HCT116 (cell line): ENCODE measurements at places on chromosomes 12 and 14.

- no peak for DNase-seq
These were observed 47.6 kb downstream of the ANO4 start for GRCh38 chr12:100842156-100842555.

GRCh38 chr14:101078170-101078891 is 174.8 kb upstream of the RTL1 start:
- no peak for DNase-seq

DNA sequence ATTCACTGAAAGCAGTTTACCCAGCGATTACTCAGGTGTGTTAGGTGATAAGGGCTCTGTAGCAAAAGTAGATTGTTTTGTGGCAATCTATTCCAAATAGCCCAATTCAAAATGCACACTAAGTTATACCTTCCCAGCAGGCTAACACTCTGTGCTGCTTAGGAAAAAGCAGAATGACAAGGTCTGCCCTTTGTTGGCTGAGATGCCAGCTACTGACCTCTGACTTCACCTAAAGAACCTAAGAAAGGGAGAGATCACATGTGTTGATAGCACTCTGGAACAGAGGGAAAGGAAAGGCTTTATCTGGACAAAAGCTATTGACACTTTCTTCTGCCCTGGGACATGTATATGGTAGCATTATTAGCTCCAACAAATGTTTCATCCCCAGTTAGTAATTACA is 402.3 kb downstream of the EGLN3 start:
- DNase-seq, result no peak

- DNase-seq, result no peak
These were observed 797 bp downstream of the UNG start for GRCh38 chr12:109098183-109098604.

- no peak for DNase-seq
These were observed 22.0 kb downstream of the TSPAN8 start for GRCh38 chr12:71135812-71136176.

DNA sequence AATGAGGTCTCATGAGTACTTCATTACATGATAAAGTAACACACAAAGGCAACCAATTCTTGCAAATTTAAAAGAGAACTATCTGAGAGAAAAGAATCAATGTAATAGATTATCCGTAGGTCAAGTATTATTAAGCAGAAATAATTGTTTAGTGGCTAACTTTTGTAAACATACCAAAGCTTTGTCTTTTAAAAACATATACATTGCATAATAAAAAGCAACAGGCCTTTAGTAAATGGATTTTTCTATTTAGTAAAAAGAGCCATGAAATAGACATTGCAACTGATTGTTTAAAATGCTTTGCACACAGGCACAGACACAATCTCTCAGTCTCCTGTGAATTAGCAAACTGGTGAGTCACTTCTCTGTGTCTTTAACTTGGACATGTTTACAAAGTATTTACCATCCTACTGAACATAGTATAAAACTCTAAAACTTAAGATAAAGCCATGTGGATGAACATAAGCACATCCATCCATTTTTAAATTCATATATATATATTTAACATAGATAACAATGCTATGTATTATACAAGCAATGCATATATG is 518.7 kb upstream of the MGAT4C start:
- DNase-seq, result no peak

- DNase-seq, result peak; percentile 69
These were observed 379.8 kb downstream of the VRK1 start for GRCh38 chr14:97177016-97177415.

- DNase-seq, result no peak
These were observed 4.8 kb downstream of the TULP3 start for GRCh38 chr12:2895511-2895910.

DNA sequence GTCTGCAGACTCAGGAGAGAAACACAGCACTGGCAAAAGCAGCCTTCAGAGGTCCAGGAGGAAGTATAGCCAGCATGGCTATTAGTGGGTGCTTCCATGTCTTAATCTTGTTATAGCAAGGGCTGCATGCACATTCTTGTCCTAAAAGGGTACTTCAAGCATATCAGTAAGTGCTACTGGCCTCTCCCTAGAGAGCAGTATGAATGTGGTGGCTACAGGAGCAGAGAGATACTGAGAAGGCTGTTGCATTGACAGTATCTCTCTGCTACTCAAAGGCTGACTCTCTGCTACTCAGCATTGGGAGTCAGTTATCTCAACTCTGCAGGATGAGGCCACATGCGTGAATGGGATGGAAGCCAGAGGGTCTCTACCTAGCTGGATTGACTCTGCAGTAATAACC is 2.0 kb downstream of the GARIN6 start:
- no peak for DNase-seq

- DNase-seq, result no peak
These were observed 174.3 kb downstream of the ACSS3 start for GRCh38 chr12:81252228-81252627.

DNA sequence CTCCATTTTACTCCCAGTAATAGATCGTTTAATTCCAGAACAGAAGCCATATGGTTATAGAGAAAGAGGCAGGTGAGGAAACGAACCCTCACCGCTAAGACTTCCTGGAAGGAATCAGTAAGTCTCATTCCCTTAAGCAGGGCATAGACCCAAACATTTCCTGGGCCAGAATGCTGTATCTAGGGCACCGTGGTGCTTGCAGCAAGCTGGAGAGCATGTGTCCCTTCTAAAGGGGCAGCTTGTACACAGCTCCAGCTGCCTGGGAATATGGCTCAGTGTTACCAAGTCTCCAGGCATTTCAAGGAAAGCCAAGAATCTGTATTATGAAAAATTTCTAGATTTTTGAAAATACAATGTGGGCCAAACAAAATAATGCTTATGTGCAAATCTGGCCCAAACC is 73.4 kb downstream of the PPM1H start:
- no peak for DNase-seq

DNA sequence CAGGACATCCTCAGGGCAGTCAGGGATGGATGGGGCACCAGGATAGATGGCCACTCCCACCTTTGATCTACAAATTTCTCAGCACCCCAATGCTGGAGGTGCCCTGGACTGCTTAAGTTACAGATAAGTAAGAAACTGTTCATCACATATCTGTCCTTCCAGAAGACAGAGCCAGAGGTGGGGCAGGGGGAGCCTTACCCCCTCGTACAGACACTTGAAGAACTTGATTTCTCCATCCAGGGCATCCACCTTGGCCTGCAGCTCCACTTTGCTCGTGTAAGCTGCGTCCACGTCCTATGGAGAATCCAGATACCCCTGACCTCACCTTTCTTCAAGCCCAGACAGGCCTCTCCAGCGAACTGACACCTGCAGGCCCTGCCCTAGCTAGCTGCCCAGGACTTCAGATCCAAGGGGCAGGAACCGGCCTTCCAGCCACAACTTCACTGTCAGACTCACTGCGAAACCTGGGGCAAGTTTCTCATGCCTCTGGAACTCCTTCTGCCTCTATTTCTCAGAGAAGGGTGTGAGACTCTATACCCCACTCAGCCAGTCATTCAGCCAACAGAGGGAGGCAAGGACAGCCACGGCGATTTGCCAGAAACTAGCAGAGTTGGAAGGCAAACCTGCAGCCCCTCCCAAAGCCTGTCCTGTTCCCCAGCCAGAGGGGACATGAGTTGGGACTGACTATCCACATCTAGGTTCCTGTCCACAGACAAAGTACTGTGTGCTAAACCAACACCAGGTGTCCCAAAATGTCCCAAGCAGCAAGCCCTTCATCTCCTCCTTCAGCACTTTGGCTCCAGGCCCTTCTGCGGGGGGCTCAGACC is 3.8 kb downstream of the KRT73 start:
- DNase-seq, result no peak

GRCh38 chr12:104057771-104058197 is 6.5 kb upstream of the HCFC2 start:
- DNase-seq, result no peak

GRCh38 chr12:102234599-102234998 is 37.0 kb upstream of the PMCH start:
- DNase-seq, result no peak

- no peak for DNase-seq
These were observed 297.5 kb downstream of the ZFP36L1 start for GRCh38 chr14:68495101-68496039.

GRCh38 chr14:92902726-92903125 is 20.2 kb upstream of the CHGA start:
- DNase-seq, result no peak

DNA sequence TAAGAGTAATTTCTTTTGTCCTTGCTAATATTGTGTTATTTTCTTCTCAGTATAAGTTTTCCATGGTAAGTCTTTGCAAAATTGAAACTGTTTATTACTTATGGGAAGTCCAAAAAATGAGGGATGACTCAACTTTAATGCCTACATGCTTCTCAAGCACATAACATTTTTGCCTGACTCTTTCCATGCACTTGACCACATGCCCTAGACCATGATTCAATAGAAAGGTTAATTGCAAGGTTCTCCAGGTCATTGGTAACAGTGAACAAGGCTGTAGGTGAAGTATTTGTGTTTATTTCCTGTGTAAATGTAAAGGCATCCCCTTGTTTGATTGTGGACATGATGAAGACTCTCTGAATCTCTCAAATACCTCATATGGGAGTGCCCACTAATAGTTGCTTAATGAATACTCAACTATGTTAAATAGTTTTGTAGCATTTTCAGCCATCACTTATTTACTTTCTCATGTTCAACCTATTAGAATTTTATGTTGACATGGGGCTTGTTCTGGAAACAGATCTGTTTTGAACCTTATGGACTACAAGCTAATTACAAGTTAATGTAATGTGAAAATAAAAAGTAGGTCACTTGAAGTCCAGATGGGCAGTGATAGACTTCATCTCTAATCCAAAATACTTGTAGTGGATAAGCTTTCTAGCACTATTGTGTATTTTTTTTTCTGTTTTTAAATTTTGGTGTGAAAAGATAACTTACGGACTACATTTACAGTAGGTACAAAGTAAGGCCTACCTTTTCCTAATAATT is 131.7 kb downstream of the TMTC2 start:
- DNase-seq, result no peak

DNA sequence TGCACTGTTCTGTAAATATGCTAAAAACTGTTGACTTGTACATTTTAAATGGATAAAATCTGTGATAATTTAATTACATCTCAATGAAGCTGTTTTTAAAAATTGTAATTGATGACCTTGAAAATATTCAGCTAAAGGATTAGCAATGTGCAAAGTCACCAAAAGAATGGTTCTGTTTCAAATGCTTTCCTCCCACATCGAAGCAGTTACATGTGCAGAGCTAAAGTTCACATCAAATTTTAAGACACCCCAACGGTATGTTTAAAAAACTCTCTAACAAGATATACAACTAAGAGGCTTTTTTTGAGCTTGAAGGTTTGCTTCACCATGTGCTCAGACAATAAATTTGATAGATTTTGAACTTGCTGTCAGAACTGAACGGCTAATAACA is 114.6 kb upstream of the KRAS start:
- no peak for DNase-seq

DNA sequence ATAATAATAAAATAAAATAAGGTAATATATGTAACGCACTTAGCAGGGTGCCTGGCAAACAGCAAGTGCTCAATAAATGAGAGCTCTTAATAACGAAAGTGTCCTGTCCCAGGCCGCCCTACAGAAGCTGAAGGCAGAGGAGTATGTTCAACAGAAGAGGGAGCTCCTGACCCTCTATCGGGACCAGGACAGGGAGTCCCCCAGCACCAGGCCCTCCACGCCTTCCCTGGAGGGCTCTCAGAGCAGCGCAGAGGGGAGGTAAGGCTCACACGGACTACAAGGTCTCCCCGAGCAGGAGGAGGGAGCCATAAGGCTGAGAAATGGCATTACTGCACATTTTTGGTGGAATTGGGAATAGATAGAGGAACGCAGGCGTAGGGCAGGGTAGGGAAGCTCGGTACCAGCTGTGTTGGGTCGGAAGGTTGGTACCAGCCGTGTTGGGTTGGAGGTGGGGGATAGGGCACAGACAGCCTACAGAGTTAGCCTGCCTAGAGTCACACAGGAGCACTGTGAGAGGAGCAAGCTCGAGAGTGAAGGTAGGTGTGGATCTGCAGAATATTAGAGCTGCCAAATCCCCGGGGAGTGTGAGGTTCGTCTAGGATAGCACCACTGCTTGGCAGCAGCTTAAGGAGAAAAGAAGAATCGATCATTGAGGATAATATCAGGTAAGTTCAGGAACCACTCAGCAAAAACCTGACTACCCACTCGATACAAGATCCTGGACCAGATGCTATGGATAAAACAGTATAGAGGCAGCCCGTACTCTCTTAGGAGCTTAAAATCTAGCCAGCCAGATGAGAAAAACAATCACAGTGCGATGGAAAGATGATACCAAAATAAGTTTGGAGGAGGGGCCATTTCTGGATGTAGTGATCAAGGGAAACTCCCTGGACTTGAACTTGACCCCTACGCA is 15.3 kb downstream of the TNFRSF1A start:
- no peak for DNase-seq

DNA sequence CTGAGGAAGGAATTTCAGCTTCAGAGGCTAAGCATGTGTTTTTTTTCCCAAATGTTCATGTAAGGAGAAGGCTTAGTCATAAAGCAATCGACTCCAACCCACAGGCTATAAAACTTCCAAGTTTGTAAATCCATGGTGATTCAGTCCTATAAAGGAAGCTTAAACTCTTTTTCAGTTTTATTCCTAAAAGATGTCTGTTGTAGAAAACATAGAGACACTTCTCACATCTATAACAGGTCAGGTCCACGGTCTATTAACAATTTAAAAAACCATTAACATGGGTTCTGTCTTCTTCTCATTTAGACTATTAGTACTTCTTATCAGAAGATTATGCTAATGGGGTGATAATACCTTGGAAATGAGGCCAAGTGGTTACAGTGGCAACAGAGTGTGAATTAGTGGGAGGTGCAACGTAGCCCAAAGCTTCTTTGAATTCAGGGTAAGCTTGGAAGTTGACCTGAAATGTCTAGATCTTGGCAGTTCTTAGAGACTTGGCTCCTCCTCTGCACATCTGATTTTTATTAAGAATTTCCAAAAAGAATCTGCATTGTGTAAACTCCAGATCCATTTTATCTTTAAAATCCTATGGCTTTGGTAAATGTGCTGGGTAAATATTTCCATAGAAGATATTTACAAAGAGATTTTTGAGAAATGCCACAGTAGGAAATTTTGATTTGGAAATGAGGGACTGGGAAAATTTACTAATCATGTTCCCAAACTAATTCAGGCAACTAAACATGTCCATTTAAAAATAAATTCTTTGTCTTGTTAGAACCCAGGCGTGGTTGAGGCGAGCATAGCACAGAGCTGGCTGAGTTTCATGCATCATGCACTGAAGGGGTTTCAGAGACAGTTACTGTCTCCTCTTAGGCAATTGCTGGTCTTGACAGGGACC is 86.4 kb downstream of the EML1 start:
- DNase-seq, result no peak

- DNase-seq, result no peak
These were observed 39.6 kb downstream of the PRKCH start for GRCh38 chr14:61360796-61361525.

GRCh38 chr12:121278169-121279070 is 18.1 kb downstream of the CAMKK2 start:
- no peak for DNase-seq

DNA sequence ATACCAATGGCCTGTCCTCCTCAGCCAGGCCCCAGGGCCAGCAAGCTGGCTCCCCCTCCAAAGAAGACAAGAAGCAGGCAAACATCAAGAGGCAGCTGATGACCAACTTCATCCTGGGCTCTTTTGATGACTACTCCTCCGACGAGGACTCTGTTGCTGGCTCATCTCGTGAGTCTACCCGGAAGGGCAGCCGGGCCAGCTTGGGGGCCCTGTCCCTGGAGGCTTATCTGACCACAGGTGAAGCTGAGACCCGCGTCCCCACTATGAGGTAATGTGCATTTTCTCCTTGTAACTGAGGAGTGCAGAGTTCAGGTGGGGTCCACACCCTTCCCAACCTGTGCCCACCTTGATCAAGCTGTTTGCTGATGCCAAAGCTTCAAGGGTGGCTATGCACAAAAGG is 23.4 kb downstream of the ACACB start:
- DNase-seq, result no peak
